ENCODE measurements at places on chromosomes 3 and 15. TPM values are rescaled to one million over a fixed set of nuclear protein-coding genes. Genes with fewer than 3 reads are reported as not detected.

The ACP3 gene
- total RNA-seq, result not detected

The CLDN1 gene
- 1.3 TPM for total RNA-seq

The FBXO40 gene
- total RNA-seq, result not detected

The SCAANT1 gene
- total RNA-seq, result not detected

The KCNMB2 gene
- total RNA-seq, result not detected

The NPAP1 gene
- not detected for total RNA-seq

The GOLGA6B gene
- not detected for total RNA-seq

The HYAL3 gene
- total RNA-seq, result 3.0 TPM

Measured in MG63 (cell line).